ENCODE measurements at places on chromosomes 2 and 18. TPM values are rescaled to one million over a fixed set of nuclear protein-coding genes. Genes with fewer than 3 reads are reported as not detected.

DNA sequence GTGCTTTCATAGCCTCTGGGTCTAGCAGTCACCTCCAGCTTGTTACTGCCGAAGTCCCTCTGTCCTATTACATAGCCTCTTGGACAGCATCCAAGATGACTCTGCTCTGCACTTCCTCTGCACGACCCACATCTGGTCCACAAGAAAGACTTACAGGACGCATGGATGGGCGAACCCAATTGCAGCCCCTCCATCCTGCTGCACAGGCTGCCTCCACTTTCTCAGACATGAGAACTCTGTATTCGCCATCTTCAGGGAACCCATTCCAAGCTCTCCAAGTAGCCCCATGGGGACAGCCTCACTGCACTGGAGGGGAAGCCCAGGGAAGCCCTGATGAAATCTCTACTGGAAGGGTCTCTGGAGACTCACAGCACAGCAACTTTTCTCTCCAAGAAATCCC lies 172.1 kb downstream of the GFPT1 start:
- DNase-seq = peak; percentile 41
- peaks cover 9% of the 10 kb centered on the region for H3K36me3 ChIP-seq
- no peak overlapping the region for H3K27ac ChIP-seq
- peaks cover 10% of the 10 kb centered on the region for H3K4me1 ChIP-seq
- no peaks in the 10 kb centered on the region for H3K27me3 ChIP-seq
- no peak overlapping the region for H3K4me3 ChIP-seq

DNA sequence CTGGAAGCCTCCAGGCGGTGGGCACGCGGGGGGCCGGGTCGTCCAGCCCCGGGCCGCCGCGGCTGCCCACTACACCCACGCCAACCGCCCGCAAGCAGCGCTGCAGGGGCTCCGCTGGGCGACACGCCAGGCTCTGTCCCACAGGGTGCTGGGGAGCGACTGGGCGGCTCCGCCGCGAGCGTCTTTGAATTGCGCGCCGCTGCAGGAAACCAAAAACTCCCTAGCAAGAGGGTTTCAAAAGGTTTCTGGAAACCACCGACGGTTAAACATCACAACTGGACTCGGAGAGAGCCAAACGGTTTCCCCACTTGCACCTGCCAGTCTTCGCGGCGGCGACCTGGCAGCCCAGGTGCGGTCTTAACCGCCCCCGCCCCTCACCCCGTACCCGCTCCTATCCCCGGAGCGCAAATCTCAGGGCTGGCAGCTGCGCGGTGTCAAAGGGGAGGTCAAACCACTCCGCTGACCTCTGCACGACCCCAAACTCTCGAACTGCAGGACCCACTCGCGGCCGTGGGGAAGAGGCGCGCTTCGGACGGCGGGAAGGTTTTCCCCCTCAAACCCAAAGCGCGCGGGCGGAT lies 1.0 kb downstream of the CXCR4 start:
- peak overlapping the region; percentile 59 for H3K4me3 ChIP-seq
- peak; percentile 51 for DNase-seq
- H3K27ac ChIP-seq = peak overlapping the region; percentile 76
- H3K27me3 ChIP-seq = peaks cover 38% of the 10 kb centered on the region
- H3K4me1 ChIP-seq = peaks cover 33% of the 10 kb centered on the region
- no peaks in the 10 kb centered on the region for H3K36me3 ChIP-seq

DNA sequence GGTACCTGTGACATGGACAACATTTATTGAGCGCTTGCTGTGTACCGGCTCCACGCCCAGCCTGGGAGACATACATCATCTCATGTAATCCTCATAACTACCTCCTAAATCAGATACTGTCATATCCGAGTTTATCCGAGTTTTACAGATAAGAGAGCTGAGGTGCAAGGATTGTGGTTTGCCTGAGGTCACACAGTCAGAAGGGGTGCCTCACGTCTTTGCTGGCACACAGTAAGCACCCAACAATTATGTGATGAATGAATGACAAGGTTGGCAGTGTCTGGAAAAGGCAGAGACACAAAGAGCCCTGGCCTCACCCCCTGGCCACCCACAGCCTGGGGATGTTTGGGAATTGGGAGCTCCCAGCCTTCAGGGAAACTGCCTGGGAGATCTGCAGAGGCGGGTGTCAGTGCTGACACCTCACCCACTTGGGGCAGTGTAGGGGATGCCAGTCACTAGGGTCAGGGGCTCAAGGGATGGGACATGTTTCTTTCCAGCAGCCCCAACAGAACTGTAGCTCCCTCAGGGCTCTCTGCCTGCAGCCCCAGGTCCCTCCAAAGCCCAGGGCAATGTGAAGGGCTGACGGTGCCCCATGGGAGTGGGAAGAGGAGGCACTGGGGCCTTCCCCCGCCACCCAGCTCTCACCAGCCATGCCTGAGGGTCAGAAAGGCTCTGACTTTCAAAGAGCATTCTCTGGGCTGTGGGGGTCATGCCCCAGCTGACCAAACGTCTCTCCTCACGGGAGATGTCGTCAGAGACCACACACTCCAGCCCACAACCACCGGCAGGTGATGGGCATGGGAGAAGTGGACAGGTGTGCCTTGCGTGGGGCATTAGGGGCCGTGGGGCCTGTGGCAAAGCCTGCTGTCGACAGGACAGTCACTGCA lies 157.5 kb downstream of the ZFP36L2 start:
- H3K36me3 ChIP-seq = no peaks in the 10 kb centered on the region
- H3K27me3 ChIP-seq = no peaks in the 10 kb centered on the region
- peaks cover 64% of the 10 kb centered on the region for H3K4me1 ChIP-seq

DNA sequence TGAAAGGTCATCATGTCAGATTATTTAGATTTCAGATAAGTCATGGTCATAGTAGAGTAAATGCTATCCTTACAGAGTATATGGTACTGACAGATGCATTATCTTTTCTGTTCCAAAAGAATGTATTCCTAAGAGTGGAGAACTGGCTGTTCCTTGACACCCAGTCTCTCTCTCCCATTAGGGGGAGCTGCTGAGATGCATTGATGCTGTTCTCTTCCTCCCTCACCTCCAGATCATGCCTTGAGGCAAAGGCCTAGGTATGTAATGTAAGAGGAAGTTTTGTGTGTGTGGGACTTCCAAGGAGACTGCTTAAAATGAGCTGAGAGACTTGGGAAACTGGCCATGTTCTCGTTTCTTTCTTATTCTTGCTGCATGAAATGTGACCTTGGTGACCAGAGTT lies 979.5 kb upstream of the CELF4 start:
- H3K4me1 ChIP-seq = no peaks in the 10 kb centered on the region
- H3K4me3 ChIP-seq = no peak overlapping the region
- no peaks in the 10 kb centered on the region for H3K36me3 ChIP-seq
- H3K27me3 ChIP-seq = no peaks in the 10 kb centered on the region

DNA sequence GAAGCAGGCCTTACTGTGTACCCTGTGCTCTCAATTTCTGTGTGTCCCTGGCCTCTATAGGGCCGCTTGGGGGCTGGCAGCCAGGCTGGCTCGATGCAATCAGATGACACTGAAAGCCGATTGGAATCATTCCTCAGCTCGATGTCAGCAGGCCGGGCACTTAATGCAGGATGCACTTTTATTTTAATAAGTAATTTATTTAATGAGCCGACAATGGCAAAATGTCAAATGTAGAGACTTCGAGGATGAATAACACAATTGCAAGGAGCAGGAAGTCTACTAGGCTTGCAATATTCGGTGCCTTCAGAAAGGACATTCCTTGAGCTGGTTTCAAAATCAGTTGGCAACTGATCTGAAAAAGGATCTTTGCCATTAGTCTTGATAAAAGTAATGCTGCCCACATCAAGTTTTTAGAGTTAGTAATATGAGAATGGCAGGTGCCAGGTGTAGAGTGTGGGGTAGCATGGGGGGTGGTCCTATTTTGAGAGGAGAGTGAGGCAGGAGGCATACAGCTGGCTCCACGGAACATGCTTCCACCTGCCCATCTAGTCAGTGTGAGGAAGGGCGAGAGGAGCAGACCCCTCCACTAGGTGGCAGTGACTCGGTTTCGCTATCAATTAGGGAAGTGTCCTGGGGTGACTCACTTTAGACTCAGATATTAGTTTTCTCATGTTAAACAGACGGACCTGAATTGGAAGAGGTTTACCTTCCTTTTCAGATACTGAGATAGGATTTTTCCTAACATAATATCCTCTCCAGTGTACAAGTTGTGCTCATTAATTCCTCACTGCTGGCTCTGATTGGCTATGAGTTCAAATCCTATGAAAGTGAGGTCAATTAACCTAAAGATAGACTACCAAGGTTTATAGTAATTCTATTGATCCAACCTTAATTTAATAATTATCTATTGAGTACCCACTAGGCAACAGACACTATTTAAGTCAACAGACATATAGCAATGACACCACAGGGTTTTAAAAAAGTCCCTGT lies 80.9 kb downstream of the NABP1 start:
- DNase-seq = no peak
- no peak overlapping the region for H3K4me3 ChIP-seq
- H3K4me1 ChIP-seq = no peaks in the 10 kb centered on the region

DNA sequence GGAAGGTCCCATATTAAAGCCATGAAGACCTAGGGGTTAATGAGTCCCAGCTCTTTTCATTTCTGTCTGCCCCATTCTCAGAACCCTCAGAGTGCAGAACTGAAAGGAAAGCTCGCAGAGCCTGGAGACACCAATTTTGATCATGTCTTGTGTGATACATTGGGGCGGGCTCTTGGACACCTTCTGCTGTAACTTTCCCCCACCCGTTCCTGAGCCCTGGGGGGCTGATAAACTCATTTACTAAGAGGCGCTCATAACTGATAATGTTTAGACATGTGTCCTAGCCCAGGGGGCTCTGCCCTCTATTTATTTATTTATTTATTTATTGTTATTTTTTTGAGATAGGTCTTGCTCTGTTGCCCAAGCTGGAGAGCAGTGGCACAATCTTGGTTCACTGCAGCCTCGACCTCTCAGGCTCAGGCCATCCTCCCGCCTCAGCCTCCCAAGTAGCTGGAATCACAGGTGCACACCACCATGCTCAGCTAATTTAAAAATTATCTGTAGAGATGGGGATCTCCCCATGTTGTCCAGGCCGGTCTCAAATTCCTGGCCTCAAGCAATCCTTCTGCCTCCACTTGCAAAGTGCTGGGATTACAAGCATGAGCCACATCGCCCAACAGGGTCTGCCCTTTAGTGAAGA lies 72.4 kb upstream of the HAAO start:
- no peaks in the 10 kb centered on the region for H3K27me3 ChIP-seq
- no peak overlapping the region for H3K27ac ChIP-seq
- H3K4me3 ChIP-seq = no peak overlapping the region
- no peaks in the 10 kb centered on the region for H3K36me3 ChIP-seq
- no peak for DNase-seq

GRCh38 chr2:127950264-127950663 lies 64.5 kb upstream of the AMMECR1L start:
- DNase-seq = no peak
- no peak overlapping the region for H3K4me3 ChIP-seq
- no peak overlapping the region for H3K27ac ChIP-seq
- H3K27me3 ChIP-seq = no peaks in the 10 kb centered on the region
- H3K4me1 ChIP-seq = peaks cover 3% of the 10 kb centered on the region

DNA sequence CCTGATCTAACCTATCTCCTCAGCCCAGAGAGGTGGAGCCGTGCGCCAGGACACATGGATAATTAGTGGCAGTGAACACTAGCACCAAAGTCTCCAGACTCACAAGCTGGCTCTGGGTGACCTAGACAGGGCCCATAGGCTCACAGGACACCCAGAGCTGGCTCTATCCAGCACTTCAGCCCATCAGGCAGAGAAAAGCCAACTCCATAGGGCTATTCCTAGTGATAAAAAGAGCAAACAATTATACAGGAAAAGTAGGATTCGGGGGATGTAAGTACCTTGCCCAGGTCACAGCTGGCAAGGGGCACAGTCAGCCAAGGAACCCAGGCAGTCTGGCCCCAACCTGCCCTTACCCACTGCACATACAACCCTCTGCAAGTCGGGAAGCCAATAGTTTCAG lies 178.6 kb downstream of the TNS1 start:
- H3K27me3 ChIP-seq = no peaks in the 10 kb centered on the region
- H3K4me1 ChIP-seq = peaks cover 48% of the 10 kb centered on the region
- no peak overlapping the region for H3K27ac ChIP-seq
- no peak for DNase-seq
- peaks cover 79% of the 10 kb centered on the region for H3K36me3 ChIP-seq
- no peak overlapping the region for H3K4me3 ChIP-seq

- no peaks in the 10 kb centered on the region for H3K36me3 ChIP-seq
Observed at GRCh38 chr2:57885742-57886141, 160.9 kb upstream of the VRK2 start.

DNA sequence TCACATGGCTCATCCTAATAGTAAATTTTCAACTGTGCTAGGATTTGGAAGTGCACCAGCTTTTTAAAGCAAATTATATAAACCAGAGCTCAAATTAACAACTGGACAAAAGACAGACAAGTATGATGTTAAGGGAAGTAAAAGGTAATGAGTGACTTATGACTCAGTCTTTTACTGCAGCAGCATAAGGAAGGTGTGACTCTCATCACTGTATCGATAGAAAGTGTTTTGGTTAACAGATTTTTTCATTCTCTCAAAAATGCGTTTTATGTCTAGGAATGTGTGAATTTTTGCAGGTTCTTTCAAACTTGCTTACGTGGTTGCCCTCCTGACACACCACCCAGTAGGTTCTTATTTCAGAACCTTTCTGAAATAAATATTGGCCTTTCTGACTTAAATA lies 244.2 kb upstream of the BOD1L2 start:
- H3K4me1 ChIP-seq = no peaks in the 10 kb centered on the region
- no peaks in the 10 kb centered on the region for H3K27me3 ChIP-seq
- H3K27ac ChIP-seq = no peak overlapping the region
- no peaks in the 10 kb centered on the region for H3K36me3 ChIP-seq

GRCh38 chr2:171180229-171180930 lies 19.7 kb upstream of the TLK1 start:
- H3K4me1 ChIP-seq = no peaks in the 10 kb centered on the region
- no peak overlapping the region for H3K4me3 ChIP-seq
- no peak overlapping the region for H3K27ac ChIP-seq
- no peak for DNase-seq
- no peaks in the 10 kb centered on the region for H3K27me3 ChIP-seq

The FOXD4L1 gene
- 0.10 TPM for total RNA-seq

The CNOT9 gene
- 37.9 TPM for total RNA-seq

The AQP4 gene
- total RNA-seq = 305 TPM

The TEKT4 gene
- total RNA-seq = 0.69 TPM

The CHRND gene
- 0.10 TPM for total RNA-seq

The CCDC150 gene
- 10.2 TPM for total RNA-seq

Data from spinal cord (tissue), 10 donors.